Stimulated activated CD8-positive, alpha-beta memory T cell treated with anti-CD3 and anti-CD28 coated beads, Interleukin-7, amount 100 ng/mL, for 4 hours (primary cell): ENCODE measurements at places on chromosomes 7 and 10.

GRCh38 chr7:135537453-135537852 is 20.3 kb upstream of the NUP205 start:
- no peak for DNase-seq

DNA sequence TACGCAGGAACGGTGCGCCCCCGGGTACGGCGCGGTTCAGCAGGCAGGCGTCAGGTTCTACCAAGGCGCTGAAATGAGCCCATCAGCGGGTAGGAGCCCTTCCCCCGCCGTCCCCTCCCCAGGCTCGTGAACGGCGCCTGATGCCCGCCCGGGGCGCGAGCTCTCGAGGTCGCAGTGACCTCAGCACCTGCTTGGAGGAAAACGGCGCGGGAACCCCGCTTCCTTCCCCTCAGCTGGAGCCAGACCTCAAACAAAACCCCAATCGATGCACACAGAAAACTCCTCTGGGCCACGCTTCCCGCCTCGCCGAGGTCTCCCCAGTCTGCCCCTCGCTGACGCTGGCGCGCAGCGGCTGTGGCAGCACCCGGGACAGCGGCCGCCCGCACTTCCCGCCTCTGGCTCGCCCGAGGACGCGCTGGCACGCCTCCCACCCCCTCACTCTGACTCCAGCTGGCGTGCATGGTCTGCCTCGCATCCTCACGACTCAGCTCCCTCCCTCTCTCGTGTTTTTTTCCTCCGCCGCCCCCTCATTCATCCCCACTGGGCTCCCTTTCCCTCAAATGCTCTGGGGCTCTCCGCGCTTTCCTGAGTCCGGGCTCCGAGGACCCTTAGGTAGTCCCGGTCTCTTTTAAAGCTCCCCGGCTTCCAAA is 514 bp upstream of the GAD2 start:
- no peak for DNase-seq

GRCh38 chr7:159108941-159109652 is 35.6 kb downstream of the VIPR2 start:
- no peak for DNase-seq

GRCh38 chr10:20407357-20407756 is 489.8 kb downstream of the NEBL start:
- no peak for DNase-seq

DNA sequence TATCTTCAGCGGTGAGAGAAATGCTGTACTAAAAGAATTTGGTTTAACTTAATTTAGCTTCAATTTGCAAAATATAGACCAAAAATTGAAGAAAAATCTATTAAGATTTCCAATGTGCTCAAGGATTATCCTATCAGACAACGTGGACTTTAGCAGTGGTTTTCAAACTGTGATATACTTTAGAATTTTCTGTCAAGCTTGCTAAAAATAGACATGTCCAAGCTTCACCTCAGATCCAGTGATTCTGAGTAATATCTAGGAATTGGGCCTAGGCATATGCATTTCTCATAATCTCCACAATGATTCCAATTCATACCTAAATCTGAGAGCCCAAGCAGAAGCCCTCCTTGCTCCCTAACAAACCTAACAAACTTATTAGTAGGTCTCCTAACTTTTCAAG is 3.4 kb downstream of the WASL start:
- no peak for DNase-seq
